ENCODE measurements at places on chromosomes 12 and 14. TPM values are rescaled to one million over a fixed set of nuclear protein-coding genes. Genes with fewer than 3 reads are reported as not detected.

The TMEM229B gene
- 0.17 TPM for total RNA-seq

The CCT2 gene
- 284 TPM for total RNA-seq

The CSRP2 gene
- 21.7 TPM for total RNA-seq

The CCDC197 gene
- not detected for total RNA-seq

The RD3L gene
- total RNA-seq, result not detected

The RNASE9 gene
- total RNA-seq, result not detected

The CATSPERB gene
- total RNA-seq, result not detected

The ZNF705A gene
- not detected for total RNA-seq

The POMT2 gene
- 29.2 TPM for total RNA-seq

The OR6C2 gene
- not detected for total RNA-seq

The PPP1R3E gene
- 3.9 TPM for total RNA-seq

The PPM1H gene
- total RNA-seq, result 7.0 TPM

The CLEC4A gene
- not detected for total RNA-seq

The CLEC4D gene
- total RNA-seq, result not detected

The PGF gene
- 3.5 TPM for total RNA-seq

The MMP17 gene
- 13.2 TPM for total RNA-seq

The TSFM gene
- 77.8 TPM for total RNA-seq

The SERPINA5 gene
- total RNA-seq, result 0.29 TPM

The KRT6C gene
- total RNA-seq, result not detected

The EXD2 gene
- total RNA-seq, result 10.9 TPM

The GUCY2C gene
- total RNA-seq, result 0.01 TPM

The TNFAIP2 gene
- total RNA-seq, result 408 TPM

The LRRK2 gene
- 2.1 TPM for total RNA-seq

The RAD51AP1 gene
- 18.3 TPM for total RNA-seq

The ADAMTS20 gene
- not detected for total RNA-seq

The MDP1 gene
- 30.3 TPM for total RNA-seq

The GPR84 gene
- 0.09 TPM for total RNA-seq

The CLEC2B gene
- total RNA-seq, result 3.0 TPM

The LBHD2 gene
- not detected for total RNA-seq

The DIO2 gene
- total RNA-seq, result 9.2 TPM

The PRH2 gene
- total RNA-seq, result not detected

The MOK gene
- 24.8 TPM for total RNA-seq

The ARL1 gene
- total RNA-seq, result 65.3 TPM

The TAS2R7 gene
- not detected for total RNA-seq

The LALBA gene
- total RNA-seq, result not detected

The PDE3A gene
- total RNA-seq, result 2.2 TPM

The GALC gene
- 12.2 TPM for total RNA-seq

The RNASE4 gene
- 5.4 TPM for total RNA-seq

The PLEKHG7 gene
- 0.02 TPM for total RNA-seq
